ENCODE measurements at places on chromosomes 5 and 9.

- DNase-seq = no peak
Observed at GRCh38 chr9:76559286-76559685, 100.3 kb downstream of the GCNT1 start.

DNA sequence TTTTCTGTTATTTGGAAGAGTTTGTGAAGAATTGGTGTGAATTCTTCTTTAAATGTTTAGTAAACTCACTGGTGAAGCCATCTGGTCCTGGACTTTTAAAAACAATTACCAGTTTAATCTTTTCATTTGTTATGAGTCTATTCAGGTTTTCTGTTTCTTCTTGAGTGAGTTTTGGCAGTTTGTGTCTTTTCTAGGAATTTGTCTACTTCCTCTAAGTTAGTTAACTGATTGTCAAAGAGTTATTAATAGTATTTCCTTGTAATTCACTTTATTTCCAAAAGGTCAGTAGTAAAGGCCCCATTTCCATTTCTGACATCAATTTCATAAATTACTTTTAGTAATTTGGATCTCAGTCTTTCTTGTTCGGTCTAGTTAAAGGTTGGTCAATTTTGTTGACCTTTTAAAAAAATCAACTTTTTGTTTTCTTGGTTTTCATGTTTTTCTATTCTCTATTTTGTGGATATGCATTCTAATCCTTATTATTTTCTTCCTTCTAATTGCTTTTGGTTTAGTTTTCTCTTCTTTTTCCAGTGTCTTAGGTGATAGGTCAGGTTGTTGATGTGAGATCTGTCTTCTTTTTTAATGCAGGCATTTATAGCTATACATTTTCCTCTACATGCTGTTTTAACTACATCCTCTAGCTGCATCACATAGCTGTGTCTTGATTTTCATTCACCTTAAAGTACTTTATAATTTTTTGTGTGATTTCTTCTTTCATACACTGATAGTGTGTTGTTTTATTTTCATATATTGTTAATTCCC lies 7.3 kb upstream of the SMIM3 start:
- no peak for DNase-seq

DNA sequence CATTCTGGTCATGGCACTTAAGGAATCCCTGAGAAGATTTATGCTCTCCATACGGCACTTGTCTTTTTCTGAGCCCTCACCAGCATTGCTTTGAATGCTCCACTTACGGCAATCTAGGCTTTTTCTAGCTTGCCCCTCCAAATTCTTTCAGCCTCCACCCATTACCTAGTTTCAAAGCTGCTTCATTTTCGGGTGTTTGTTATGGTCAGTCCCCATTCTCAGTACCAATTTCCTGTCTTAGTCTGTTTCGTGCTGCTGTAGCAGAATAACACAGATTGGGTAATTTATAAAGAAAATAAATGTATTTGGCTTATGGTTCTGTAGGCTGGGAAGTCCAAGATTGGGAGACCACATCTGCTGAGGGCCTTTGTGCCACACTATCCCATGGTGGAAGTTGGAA lies 42.0 kb downstream of the ARHGEF28 start:
- DNase-seq = no peak

- DNase-seq = no peak
Observed at GRCh38 chr5:158724521-158725188, 375.1 kb downstream of the EBF1 start.

DNA sequence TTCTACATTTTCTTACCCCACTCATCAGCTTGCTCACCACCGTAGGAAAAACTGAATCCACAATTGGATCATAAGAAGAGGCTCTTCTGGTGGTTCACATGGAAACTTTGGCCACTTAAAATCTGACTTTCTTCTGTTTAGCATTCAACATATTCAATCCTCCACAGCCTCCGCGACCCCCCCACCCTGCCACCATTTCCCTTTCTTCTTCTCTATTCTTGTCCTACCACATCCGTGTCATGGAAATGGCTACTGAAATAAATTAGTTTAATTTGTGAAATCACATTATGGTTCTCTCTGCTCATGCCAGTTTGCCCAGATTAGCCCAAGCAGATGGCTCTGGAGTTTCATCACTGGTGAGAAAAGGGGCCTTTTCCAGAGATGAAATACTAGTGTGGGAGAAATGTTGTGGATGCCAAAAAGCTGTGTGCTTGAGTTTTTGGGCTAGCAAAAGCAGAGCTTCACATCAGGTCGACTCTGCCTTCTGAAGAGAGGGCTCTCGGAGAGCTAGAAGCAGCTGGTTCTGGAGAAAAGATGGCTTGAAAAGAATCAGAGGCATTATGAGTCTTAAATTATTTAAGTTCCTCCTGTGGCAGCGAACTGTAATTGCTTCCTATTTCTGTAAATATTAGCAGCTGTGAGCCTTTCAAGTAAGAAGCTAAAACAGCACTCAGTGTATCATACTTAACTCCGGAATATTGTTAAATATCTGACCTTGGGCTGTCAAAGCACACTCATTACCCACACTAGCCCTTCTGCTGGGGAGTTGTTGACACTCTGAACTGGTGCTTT lies 107.1 kb downstream of the MAT2B start:
- DNase-seq = no peak

Measured in NCI-H1436 treated with DMSO at 0.1 percent for 48 hours (cell line).